ENCODE measurements at places on chromosomes 7 and 10.

- DNase-seq: no peak
Measured at GRCh38 chr7:67595431-67596180, 599.0 kb downstream of the TYW1 start.

DNA sequence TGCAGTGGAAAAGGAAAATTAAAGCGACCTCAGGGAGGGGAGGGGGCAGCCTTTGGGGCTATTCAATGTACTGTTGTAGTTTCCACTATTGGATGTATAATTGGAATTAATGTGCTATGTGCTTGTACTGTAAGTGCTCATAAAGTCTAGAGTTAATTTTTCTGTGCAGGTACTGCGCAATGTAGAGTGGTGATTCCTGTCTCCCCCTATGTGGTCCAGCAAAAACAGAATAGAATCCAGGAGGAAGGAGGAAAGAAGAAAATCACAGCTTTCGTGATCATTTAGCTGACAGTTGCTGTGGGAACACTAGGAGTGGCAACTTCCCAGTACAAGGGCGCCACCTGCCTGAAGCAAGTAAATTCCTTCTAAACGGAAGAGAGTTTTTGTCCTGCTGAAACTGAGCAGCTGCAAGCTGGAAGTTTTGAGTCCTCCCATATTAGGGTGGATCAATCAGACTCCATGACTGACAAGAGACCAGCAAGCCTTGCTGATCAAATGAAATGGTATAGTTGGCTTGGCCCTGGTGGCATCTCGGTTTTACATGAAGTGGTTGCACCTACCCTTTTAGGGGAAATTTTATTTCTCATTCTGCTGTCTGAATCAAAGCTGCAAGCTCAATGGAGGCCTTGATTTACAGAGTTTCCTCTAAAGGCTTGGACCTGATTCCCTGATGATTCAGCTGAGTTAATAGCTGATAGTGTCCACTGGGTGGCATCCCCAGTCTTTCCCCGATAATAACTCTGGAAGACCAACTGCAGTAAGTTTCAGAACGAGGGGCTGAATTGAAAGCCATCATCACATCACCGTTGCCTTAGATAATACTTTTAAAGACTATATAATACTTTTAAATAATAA, 299.8 kb downstream of the HGF start:
- peak; percentile 69 for DNase-seq

DNA sequence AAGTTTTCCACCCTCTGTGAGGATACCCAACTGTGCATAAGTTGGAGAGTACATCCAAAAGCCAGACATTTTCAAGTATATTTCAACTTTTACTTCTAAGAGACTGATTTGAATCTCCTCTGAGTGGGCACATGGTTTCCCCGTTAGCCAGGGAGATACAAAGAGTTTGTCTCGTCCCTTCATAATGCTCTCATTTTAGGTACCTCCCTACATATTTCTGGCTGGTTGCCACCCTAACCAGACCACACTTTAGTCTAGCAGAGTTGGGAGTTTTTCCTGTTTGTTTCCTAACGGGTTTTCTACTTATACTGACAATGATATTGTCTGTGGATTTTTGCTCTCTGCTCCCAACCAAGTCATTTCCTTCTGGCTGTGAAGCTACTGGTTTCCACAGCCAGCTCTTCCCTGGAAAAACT, 180.3 kb downstream of the CCDC71L start:
- DNase-seq: no peak

GRCh38 chr10:68052463-68052862, 22.6 kb downstream of the HERC4 start:
- no peak for DNase-seq

DNA sequence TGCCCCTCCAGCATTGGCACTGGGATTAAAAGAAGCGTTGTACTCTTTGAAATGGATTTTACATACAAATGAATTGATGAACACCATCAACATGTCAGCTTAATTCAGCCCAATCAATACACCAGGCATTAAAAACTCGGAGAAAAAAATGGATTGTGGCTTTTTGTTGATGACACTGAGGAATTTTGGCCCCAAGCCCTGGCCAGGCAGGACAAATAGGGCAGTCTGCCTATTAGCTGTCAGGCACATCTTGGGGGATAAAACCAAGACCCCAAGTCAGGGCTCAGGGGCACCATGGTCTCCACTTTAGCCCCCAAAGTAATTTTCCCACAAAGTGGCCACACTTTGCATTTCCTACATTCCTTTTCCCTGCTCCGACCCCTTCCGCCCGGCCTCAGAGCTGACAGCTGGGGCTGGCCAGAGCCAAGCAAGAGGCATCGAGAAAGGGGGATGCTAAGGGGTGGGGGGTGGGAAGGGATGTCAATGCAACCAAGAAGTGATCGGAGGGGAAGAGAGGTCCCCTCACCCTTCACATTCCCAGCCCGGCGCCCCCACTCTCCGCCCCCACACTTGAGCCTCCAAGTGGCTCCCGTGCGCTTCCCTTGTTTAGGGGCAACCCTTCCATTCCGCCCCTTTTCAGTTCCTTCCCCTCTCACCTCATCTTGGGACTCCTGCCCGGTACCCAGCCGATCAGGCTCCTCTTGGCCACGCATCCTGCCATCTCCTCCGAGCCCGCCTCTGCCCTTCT, 711 bp downstream of the HIP1 start:
- peak; percentile 42 for DNase-seq

GRCh38 chr10:32947586-32947985, 10.4 kb downstream of the ITGB1 start:
- no peak for DNase-seq

DNA sequence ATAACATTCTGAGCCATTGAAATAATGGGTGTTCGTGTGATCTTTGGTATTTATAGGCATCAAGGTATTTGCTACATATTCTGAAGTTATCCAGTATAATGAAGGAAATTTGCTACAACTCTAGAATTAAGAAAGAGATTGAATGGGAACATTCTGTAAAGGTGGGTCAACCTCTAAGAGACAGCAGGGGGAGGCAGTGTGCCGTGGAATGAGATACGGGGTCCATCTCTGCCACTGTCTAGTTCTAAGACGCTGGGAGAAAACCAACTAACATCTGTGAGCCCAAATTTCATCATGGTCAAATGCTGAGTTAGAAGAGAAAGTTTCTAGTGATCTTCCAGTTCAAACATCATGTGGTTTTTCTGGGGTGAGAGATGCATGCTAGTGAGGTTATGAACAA, 368.9 kb downstream of the SORCS1 start:
- peak; percentile 39 for DNase-seq

GRCh38 chr10:80344912-80345311, 11.6 kb downstream of the DYDC1 start:
- no peak for DNase-seq

- DNase-seq: no peak
Measured at GRCh38 chr10:7696545-7696944, 6.6 kb upstream of the ITIH2 start.

- DNase-seq: no peak
Measured at GRCh38 chr7:22578007-22578733, 78.2 kb upstream of the STEAP1B start.

GRCh38 chr7:99898836-99899235, 20.5 kb downstream of the TRIM4 start:
- DNase-seq: peak; percentile 45

DNA sequence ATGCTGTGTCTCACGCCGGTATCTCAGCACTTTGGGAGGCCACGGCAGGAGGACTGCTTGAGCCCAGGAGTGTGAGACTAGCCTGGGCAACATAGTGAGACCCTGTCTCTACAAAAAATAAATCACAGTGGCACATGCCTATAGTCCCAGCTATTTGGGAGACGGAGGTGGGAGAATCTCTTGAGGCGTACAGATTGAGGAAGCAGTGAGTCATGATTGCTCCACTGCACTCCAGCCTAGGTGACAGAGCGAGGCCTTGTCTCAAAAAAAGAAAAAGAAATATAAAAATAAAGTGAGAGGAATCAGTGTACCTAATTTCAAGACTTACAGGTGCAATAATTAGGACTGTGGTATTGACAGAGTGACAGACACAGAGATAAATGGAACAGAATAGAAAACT, 23.9 kb downstream of the SLC25A40 start:
- DNase-seq: no peak

GRCh38 chr10:92478536-92478935, 95.4 kb downstream of the IDE start:
- no peak for DNase-seq

GRCh38 chr10:110858297-110858934, 13.3 kb upstream of the PDCD4 start:
- DNase-seq: no peak

DNA sequence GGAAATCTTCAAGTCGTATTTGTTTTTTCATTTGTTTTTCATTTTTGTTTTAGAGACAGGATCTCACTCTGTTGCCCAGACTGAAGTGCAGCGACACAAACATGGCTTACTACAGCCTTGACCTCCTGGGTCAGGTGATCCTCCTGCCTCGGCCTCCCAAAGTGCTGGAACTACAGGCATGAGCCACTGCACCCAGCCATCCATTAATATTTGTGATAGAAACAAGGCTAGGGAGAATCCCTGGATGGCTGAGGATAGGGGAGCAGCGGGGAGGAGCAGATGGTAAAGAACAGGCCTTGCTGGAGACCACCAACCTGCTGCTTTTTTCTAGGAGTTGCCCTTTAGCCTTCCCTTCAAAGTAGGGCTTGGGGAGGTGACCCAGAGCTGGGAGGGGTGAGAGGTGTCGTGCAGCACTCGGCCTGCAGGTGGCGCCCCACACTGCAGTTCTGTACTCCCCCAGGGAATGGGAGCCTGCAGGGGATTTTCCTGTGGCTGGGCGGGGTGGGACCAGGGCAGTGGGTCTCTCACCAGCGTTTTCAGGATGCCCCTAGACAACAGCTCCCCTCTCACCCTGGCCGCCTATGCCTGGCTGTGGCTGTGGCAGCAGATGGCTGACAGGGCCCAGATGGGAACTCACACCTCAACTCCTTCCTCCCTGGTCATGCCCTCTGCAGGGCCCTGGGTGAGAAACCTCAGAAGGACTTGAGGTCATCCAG, 12.6 kb upstream of the CDH23 start:
- DNase-seq: peak; percentile 90

DNA sequence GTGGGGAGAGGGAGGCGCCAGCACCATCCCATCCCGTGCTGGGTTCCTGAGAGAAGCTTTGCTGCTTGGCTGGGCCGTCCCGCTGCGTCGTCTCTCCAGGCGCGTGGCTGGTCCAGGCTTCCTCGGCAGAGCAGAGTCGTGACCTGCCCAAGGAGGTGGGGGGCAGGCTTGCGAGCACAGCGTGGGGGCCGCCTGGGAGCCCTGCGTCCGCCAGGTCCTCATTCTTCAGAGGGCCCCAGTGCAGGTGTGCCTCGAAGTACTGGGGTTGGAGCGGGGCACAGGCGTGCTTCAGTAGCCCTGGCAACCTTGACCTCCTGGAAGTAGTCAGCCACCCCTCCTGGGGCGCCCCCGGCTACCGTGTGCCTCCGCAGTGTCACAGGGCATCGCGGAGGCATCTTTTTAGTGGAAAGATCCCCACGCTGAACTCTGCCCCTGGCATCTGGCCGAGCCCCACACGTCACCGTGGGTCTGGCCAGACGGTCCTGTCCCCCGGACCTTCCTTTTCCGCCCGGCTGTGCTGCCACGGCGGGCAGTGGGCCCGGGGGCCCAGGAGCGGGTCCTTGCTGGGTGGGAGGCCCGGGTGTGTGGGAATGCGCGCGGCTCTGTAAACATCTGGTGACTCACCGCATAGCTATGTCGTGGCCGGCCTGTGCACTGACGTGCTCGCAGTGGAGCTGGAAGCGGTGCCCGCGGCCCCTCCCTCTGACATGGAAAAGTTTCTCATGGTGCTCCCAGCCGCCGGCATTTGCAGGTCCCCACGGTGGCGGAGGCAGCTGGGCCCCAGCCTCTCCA, 6.4 kb downstream of the MAFK start:
- DNase-seq: peak; percentile 95

DNA sequence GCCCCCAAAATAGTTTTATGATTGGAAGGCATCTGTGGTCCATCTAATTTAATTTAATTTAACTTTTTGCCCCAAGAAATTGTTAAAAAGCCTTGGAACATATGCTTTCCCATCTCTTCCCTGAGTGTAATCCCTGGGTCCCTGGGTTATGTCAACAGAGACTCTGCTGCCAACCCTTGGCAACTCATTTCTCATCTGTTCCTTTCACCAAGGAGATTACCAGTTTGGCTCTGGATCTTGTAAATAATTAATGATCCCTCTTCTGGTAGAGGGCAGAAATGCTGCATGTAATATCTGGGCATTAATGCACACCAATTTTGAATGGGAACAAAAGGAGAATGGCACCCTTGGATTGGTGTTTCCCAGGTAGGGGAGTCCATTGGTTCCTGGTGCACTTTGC, 514.2 kb downstream of the CCSER2 start:
- DNase-seq: no peak

- DNase-seq: no peak
Measured at GRCh38 chr10:128528781-128529180, 402.6 kb upstream of the MKI67 start.

DNA sequence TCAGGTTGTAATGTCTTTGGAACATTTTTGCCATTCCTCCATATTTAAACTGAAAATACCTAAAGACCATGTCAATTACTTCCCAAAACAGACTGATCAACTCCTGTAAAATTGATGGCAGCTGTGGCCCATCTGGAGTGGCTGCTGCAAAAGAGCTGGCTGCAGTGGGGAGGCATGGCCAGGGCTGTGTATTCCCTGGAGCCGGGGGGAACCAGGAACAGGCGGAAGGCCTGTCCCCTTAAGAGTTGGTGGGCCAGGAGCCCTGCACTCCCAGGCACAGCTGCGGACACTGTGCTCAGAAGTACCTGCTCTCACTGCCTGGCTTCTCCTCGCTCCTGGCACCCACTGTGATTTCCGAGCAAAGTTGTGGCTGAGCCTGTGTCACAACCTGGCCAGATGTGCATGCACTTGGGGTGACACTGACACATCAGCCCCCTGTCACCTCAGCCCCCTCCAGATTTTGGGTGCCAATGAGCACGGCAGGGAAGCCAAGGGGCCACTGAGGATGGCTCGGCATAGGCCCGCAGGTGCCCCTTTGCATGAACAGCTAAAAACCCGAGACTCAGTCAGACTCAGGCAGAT, 116.1 kb downstream of the DGKB start:
- DNase-seq: no peak

- no peak for DNase-seq
Measured at GRCh38 chr10:23834091-23834490, 374.8 kb upstream of the KIAA1217 start.

GRCh38 chr10:132498562-132499366, 38.8 kb upstream of the INPP5A start:
- DNase-seq: no peak

DNA sequence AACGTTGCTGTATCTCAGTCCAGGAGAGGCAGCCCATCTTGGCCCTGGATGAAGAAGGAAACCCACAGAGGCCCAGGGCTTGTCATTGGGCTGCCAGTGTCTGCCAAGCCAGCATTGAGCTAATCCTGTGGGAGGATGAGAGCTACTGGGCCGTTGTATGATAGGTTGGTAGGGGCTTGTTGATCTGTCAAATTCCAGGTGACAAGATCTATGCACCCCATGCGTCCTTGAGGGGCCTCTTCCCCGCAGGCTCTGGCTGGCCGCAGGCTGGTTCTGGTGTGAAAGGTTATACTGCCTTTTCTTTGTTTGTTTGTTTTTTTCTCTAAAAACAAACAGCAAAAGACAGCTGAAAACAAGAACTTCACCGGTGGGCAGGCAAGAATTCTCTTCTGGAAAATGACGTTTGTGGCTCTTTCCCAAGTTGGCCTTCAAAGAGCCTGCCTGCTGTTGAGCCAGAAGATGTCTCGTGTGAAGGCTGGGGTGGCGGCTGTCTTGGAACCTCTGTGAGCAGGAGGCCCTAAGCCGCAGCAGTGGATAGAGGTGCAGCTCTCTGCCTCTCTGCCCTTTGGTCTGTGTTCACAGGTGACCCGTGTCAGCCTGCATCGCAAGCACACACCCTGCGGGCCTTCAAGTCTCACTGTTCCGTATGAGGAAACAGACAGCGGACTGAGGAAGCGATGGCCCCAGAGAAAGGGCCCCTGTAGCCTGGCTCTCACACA, 23.3 kb downstream of the CYP17A1 start:
- DNase-seq: peak; percentile 40

- peak; percentile 41 for DNase-seq
Measured at GRCh38 chr10:50577681-50578350, 45.9 kb downstream of the SGMS1 start.

Measured in ELF-1 (cell line).